ENCODE measurements at places on chromosomes 16 and 17. TPM values are rescaled to one million over a fixed set of nuclear protein-coding genes. Genes with fewer than 3 reads are reported as not detected.

DNA sequence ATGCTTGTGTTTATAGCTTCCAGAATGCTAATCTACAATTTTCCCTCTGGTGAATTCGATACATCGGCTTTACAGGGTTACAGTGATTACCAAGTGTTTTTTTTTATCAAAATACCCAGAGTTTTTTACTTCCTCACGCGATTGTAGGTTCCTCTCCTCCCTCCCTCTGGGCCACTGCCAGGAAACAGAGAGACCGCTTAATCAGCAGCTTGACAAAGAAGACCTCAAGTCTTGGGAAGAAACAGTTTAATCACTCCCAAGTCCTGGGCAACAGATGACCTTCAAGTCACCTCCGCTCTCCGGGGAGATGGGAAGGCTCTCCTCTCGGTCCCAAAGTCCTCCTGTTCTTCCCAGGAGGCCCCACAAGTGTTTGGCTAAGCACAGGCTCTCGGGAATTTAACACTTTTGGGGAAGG is 23.5 kb downstream of the SMTNL2 start:
- no peak for DNase-seq

The KRTAP9-2 gene
- not detected for total RNA-seq

DNA sequence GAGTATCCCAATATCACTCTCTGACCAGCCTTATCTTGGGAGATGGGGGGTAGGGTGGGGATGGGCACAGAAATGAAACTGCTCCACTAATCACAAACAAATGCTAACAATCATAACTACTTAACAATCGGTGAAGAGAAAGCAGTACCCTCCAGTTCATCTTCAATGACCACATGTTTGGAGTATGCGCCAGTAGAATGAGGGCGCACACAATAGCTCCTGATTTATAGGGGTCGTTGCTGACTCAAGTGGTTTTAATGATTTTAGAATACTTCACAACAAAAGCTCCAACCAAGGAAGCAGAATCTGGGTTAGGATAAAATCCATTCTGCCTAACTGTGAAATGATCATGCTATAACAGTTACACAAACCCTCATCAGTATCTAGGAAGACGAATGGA is 184.4 kb downstream of the AATF start:
- DNase-seq: no peak

DNA sequence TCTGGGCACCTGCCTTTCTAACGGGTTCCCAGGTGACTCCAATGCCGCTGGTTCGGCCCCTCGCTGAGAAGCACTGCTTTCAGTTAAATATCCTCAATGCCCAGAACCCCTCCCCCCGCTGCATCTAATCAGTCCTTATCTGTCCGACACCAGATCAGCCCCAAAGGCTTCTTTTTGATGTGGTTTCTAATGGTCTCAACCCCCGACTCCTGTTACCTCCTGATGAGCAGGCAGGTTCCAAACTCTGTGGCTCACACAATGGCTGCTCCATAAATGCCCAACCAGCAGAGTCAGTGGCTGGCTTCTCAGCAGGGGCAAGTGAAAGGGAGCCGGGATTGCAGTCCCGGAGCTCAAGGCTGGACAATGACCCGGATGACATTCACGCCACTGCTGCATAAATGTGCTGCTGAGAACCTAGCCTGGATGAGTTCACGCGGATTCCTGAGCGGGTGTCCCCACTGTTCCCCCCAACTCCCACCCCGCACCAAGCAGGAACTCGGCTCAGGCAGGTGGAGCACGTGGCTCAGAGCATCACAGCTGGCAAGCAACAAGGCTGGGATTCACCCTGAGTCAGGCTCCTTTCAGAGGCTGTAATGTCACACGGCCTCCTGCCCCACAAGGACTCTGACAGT is 1.0 kb upstream of the SLC38A8 start:
- DNase-seq: peak; percentile 21

GRCh38 chr17:1159431-1160180 is 20.2 kb downstream of the ABR start:
- DNase-seq: no peak

GRCh38 chr17:55090079-55090492 is 121.5 kb downstream of the STXBP4 start:
- no peak for DNase-seq

- DNase-seq: no peak
These were observed 23.7 kb downstream of the RAI1 start for GRCh38 chr17:17704931-17705330.
